DMS153 (cell line): ENCODE measurements at places on chromosomes 3 and 15.
A peak's percentile ranks its signal among the peaks of the same experiment; 100 is the strongest.

DNA sequence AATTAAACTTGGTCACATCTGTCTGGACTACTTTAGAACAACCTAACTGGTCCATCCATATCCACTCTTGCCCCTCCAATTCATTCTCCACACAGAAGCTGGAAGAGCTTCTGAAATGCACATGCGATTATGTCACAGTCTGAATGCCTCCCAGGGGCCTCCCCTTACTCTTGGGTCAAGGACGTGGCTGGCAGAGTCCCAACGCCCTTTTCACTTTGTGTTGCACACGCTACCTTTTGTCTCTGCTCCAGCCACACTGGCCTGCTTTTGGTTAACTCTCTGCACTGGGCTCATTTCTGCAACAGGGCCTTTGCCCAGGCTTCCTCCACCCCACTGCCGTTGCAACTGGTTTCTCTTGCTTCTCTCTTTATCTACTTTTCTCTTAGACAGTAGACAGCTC is 245.2 kb downstream of the IL20RB start:
- DNase-seq, result no peak

GRCh38 chr15:74307827-74308811 is 59.3 kb downstream of the CYP11A1 start:
- DNase-seq, result no peak

GRCh38 chr3:12869035-12869621 is 27.8 kb upstream of the RPL32 start:
- no peak for DNase-seq

GRCh38 chr15:71484080-71484479 is 326.3 kb upstream of the NR2E3 start:
- DNase-seq, result no peak

DNA sequence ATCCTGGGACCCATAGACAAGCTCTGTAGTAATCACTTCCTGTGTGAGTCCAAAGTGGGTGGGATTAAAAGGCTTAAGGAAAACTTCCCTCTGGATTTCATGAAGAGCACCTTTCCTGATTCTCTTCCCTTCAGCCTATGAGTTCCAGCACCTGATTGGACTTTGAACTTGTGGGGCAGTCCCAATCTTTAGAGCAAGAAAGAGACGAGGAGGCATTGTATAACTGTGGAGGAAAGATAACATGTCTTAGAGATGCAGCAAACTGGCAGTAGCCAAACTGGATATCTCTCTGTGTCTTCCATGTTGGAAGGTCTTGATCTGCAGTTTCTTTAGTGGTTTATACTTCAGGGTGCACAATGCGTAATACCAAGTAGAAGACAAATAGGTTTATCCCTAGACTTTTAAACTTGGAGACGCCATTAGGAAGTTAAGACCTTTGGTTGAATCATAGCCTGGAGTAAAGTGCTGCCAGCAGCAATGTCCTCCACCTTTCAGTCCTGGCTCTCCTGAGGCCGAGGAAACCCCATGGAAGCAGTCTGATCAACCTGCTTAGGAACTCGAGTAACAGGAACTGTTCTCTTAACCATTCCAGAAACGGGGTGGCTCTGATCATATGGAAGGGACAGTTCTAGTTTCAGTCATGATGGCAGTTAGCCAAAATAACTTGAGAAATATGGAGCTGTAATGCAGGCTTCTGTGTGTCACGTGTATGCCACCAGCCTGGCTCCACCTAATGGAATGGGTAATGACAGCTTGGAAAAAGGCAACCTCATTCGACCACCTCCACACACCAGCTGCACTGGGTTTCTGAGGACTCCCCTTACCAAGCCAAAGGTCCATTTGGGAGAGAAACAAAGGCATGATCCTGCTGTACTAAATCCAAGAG is 4.7 kb downstream of the EIF1B start:
- DNase-seq, result no peak

DNA sequence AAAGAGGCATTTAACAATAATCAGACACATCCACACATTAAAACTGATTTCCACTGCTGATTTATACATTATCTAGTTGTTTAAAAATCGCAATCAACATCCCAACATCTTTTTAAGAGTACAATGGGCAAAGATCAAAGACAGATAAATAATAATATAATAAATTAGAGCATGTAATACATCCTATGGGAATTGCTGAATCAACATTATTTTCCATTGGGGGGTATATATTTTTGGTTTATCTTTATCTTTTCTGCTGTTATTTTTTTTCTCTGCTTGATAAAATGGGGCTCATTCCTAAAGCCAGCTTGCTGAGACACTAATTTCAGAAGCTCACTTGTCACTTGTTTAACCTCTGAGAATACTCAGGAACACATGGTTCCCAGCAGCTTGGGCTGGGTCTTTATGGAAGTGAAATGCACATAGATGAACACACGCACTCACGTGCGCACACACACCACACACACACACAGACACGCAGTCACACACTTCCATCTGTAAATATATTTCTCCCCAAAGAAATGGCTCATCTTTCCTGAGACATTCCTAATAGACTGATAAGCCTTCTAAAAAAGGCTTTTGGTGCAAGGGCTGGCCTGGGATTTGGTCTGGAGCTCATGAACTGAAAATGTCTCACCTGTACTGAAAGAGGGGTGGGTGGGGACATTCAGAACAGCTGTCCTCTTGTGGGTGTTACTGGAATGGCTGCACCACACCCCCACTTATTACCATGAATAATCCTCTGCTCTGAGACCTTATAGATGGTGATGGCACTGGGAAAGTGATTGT is 3.5 kb upstream of the PPIB start:
- DNase-seq, result no peak

GRCh38 chr3:24683633-24684384 is 189.2 kb upstream of the THRB start:
- no peak for DNase-seq

- no peak for DNase-seq
Measured at GRCh38 chr15:36458411-36458810, 121.0 kb upstream of the CDIN1 start.

GRCh38 chr3:130916507-130917167 is 22.8 kb downstream of the ATP2C1 start:
- DNase-seq, result no peak

DNA sequence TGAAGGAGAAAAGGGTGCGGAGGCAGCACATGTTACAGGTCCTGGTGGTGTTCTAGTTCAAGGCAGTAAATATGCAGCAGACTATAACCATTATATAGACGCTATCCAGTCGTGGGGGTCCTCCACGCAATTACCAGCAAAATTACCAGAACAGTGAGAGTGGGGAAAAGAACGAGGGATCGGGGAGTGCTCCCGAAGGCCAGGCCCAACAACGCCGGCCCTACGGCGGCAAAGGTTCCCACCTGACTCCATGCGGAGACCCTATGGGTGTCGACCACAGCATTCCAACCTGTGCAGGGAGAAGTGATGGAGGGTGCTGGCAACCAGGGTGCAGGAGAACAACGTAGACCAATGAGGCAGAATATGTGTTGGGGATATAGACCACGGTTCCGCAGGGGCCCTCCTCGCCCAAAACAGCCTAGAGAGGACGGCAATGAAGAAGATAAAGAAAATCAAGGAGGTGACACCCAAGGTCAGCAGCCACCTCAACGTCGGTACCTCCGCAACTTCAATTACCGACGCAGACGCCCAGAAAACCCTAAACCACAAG is 89.0 kb upstream of the TPM1 start:
- DNase-seq, result no peak

- no peak for DNase-seq
Measured at GRCh38 chr3:14793126-14793857, 25.5 kb upstream of the FGD5 start.

GRCh38 chr3:45817831-45818522 is 21.6 kb upstream of the SLC6A20 start:
- peak; percentile 67 for DNase-seq

DNA sequence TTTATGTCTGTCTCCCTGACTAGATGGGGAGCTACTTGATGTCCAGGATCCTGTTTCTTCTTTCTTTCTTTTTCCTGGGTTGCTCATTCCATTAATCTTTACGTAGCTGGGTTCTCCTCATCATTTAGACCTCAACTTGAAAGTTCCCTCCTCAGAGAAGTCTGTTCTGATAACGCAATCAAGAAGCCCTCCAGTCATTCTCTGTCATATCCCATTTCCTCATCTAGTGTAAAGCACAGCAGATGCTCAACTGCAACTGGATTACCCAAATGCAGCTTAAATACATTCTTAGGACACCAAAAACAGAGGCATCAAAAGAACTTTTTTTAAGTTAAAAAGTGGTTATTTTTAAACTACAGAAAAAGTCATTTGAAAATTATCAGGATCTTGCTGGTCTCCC is 51.7 kb upstream of the ST3GAL6 start:
- DNase-seq, result no peak

DNA sequence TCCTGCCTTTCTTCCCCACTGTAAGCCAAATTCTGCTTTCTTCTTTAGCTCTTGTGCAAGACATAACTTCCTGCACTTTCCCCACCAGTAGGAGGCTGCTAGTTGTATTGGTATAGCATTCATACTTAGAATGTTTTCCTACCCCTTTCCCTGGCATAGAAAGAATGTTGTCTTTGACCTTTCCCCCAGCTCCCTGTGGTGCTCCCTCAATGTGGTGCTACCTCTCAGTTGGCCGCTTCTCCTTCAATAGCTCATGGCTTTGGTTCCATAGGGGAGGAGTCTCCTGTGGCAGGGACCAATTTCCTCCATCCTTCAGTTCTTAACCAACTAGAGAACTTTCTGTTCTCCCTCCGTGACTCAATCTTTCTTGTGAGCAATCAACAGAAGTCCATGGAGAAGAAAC is 67.5 kb upstream of the AKAP13 start:
- no peak for DNase-seq
